ENCODE measurements at places on chromosomes 6 and 20.
A peak's percentile ranks its signal among the peaks of the same experiment; 100 is the strongest.

DNA sequence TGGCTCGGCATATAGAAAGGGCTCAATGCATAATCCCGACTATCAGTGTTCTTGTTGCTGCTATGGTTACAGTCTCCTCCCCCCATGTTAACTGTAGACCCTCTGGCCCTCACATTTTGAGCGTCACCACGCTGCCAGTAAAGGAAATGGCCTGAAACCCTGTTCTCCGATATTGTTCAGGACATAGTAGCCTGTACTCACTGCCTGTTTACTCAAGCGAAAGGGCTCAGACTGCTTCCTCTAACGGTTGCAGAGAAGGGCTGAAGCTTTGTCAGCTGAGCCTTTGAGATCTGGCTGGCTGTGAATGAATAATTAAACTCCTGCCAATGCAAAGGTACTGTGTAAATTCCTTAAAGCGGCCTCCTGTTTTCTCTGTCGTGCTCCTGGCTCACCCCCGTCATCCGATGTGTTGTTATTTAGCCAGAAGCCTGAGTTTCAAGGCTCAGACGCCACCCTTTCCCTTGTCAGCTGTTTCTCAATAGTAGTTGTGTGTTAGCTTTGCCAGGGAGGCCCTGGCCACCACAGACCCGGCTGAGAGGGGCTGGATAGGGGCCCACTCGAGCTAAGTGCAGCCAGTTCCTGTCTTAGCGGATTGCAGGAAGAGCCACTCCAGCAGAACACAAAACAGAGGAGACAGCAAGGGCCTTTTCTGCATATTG lies 31.2 kb upstream of the RALGAPA2 start:
- DNase-seq, result peak; percentile 84

DNA sequence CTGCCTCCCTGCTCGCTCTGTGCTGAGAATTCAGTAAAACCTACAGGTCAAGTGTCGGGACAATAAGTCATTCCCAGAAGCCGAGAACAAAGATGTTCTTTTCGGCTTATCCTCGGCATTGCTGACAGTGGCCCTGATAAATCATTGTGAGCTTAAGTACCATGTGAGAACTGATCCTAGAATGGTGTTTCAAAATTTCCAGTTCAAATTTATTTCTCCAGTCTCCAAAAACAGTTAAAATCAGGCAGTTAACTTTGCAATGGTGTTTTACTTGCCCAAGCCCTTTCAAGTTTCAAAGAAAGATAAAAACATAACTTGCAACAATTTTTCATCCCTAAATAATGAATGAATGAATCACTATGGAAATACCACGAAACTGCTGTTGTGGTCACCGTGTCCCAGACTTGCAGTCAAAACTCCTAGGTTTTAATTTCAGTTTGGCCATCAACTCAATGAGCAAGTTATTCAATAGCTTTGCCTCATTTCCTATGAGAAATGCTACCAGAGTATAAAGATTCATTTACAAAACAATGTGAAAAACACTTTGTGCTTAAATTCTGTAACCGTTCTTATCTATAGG lies 4.3 kb downstream of the ATP5F1E start:
- DNase-seq, result no peak

- DNase-seq, result no peak
Observed at GRCh38 chr20:10014431-10014830, 20.4 kb upstream of the ANKEF1 start.

DNA sequence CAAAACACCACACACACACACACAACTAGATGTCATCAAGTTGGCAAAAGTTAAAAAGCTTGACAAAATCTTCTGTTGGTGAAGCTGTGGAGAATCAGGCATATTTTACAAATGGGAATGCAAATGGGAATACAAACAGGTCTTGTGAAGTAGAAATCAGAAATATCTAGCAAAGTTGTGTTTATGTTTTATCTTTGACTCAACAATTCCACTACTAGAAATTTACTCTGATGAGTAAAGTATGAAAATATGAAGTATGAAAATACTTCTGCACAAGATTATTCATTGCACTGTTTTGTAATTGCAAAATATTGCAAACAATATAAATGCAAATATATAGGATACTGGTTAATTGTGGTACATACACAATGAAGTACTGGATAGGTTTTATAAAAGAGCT lies 1166.0 kb upstream of the GJE1 start:
- DNase-seq, result no peak

DNA sequence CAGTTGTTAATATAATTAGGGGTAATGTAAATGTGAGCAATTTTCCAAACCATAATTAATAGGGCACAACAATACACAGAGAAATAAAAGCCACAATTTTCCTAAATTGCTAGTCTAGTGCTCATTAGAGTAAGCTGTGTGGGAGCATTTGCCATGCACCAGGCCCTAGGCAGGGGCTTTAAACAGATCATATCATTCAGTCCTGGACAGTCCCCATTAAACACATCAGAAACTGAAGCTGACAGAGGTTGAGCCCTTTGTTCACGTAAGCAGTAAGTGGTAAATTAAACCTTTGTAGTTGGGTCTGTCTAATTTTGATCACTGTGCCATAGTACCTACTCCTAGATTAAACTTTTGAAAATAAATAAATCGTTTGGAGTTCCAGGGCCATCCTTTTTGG lies 931.1 kb downstream of the C6orf118 start:
- no peak for DNase-seq

GRCh38 chr20:59235226-59235625 lies 65.2 kb upstream of the EDN3 start:
- DNase-seq, result no peak

GRCh38 chr20:7657569-7657968 lies 282.7 kb downstream of the HAO1 start:
- no peak for DNase-seq

DNA sequence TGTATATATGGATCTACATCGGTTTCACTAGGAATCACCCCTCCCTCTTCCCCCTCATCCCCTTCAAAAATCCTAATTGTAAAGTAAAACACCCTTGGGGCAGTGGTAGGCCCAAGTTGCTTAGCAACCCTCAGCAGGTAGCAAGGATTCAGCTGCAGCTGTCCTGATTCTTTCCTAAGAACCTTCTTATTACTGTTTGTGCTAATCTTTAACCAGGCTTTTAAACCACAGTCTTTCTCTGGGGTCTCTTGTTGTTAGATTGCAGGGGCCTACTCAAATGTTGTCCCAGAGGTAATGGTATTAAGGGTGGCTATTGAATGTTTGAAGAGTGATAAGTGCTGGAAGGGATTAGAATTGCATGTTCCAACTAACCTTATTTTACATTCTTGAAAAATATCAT lies 46.4 kb downstream of the PRL start:
- no peak for DNase-seq

DNA sequence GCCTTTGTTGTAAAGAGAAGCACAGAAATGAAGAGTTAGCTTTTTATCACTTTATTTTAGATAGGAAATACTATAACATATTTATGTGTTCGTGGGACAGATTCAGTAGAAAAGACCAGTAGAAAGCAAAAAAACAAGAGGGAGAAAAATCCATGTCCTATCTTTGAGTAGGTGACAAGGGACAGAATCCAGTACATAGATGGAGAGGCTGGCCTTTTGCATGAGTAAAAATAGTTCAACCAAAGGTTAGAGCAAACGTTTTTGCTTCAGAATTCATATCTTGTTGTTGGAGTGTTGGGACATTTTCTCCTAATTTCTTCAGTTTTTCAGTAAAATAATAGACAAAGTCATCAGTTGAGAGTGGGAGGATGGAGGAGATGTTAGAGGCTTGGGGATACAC lies 19.6 kb upstream of the FAM83B start:
- no peak for DNase-seq

- peak; percentile 83 for DNase-seq
Observed at GRCh38 chr20:47620808-47621805, 119.4 kb downstream of the NCOA3 start.

DNA sequence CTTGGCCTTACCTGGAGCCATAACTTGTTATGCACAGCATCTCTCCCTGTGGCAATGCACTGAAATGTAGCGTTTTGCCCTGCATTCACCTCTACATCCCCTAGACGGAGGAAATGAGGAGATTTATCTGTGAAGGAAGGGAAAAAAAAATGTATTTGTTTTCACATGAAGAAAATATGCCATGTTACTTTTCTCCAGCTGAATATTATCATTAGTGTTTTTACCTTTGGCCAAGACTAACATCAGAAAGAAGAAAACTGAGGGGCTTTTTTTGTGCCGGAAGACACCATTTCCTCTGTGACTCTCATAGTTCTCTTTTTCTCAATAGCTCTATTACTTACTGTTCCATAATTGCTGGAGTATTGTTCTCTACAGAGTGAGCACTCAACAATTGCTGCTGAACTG lies 280.4 kb downstream of the PTPRK start:
- DNase-seq, result no peak

DNA sequence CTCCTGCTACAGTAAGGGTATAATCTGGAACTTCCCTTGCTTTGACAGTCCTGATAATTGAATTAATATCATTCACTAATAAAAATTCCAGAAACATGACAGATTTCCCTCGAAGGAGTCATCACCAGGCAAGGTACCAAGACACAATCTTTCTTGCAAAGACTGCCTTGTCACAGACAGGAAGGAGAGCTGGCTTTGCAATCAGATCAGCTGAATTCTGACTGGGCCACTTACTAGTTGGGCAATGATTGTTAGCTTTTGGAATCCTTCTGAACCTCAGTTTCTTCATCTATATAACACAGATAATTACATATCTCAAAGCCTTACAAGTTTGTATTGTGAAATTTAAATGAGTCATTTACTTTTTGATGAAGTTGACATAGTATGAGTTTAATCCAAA lies 344.2 kb downstream of the RFPL4B start:
- DNase-seq, result peak; percentile 61

- DNase-seq, result no peak
Observed at GRCh38 chr6:137879885-137880745, 13.1 kb downstream of the TNFAIP3 start.

Data from stomach (tissue), 19 donors.